Retinal pigment epithelial cell (primary cell): ENCODE measurements at places on chromosomes 6 and 20.

DNA sequence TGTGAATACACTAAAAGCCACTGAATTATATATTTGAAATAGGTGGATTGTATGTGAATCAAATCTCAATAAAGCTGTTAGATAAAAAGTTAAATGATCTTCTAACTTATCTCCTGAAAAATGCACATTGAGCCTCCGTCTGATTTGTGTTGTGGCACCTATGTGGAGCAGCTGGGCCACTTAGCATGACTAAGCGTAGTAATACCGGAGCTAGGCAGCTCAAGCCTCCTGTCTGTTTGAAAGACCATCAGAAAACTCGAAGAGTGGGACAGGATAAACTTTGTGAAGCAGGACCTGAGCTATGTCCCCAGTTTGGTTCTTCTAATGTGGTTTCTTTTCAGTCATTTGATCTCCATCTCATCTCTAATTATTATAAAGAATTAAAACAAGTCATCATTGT, 11.0 kb upstream of the NOL7 start:
- no peak for DNase-seq

DNA sequence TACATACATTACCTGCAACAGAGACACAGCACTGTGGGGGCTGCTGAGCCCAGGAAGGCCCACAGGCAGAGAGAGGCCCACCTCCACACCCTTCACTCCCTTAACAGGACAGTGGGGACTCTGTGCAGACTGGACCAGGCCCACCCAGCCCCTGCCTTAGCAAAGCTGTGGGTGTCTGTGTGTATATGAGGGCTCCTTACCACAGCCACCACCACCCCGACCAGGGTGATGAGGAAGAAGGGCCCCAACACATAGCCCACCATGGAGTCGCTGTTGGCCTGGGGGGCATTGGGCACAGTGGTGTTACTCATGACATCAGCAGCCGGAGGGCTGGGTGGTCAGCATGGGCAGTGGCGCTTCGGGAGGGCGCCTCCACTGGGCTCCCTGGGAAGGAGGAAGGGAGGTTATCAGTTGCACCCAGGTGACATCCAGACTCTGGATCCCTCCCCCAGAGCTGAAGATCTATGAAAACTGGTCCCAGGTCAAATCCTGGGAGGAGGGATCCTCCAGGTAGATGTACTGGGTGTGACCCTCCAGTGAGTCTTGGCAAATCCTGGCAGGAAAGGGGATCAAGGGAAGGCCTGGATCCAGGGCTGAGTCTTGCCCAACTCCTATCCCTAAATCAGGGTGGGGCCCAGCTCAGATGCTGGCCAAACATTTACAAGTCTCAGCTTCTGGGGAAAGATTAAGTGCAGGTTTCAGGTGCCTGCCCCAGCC, 1.2 kb downstream of the SMIM29 start:
- DNase-seq, result no peak

DNA sequence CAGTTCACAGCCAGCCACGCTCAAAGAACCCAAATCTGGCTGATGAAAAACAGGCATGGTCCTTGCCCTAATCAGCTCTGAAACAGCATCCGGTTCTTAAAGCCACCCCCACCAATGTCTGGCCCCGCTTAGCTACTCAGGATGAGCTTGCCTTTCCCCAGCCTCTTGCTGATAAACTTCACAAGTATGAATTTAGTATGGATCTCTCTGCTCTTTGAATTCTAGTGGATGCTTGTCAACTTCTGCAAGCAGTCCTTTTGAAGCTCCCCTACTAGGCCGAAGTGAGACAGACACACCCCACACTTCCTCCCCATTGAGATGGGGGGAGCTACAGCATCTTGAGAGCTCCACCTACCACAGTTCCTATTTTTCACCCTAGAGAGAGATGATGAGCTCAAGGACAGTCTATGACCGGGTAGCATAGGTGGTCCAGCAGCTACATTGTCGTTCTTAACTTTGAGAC, 36.7 kb downstream of the EBF4 start:
- DNase-seq, result no peak

- peak; percentile 38 for DNase-seq
Measured at GRCh38 chr6:105835373-105835772, 250.8 kb upstream of the PRDM1 start.

DNA sequence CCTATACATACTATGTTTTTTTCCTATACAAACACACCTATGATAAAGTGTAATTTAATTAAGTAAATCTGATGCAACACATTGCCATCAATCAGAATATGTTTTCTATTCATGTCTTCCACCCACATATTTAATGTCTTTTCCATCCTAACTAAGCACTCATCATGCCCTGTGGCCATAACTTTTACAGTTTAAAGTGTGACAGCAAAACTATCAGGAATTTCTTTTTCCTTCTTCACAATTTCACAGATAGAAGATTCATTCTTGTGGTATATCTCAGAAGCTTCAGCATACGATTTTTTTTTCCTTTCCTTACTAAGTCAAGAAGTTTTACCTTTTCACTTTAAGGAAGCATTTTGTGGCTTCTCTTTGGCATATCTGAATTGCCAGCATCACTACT, 7.0 kb upstream of the BEND6 start:
- no peak for DNase-seq

- DNase-seq, result peak; percentile 95
Measured at GRCh38 chr6:30759575-30760239, 15.4 kb upstream of the IER3 start.

DNA sequence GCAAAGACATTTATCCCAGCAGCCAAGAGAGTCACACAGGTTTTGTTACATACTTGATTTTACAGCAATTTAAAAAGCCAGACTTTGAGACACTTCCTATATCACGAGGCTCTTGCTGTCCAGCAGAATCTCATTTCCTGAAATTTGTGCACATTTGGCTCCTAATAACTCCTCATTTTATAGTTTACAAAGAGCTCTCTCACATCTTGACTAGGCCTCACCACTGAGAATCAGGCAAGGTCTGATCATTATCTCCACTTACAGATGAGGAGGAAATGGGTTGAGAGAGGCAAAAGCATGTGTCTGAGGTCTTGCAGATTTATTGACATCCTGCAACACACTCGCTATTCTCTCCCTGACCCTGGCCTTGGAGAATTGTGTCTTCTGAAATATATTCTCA, 426.8 kb downstream of the MAFB start:
- DNase-seq, result no peak

GRCh38 chr6:133966654-133967329, 13.8 kb downstream of the TBPL1 start:
- no peak for DNase-seq

DNA sequence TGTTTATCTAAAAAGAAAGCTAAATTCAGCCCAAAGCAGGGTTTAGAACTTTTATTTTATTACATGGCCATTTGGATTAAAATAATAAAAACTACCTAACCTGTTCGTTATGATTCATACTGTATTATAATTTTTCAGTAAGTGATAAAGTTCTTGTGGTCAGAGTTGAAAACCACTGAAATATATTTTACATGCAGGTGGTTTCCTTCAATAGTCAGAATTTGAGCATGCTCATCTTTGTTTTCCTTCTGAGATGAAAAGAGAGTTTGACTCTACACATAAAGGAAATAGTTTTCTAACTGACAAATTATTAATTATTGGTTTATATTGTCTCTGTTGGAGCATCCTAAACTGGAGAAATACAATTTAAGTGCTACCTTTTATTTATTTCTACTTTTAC, 114.0 kb upstream of the FKBP1C start:
- no peak for DNase-seq

DNA sequence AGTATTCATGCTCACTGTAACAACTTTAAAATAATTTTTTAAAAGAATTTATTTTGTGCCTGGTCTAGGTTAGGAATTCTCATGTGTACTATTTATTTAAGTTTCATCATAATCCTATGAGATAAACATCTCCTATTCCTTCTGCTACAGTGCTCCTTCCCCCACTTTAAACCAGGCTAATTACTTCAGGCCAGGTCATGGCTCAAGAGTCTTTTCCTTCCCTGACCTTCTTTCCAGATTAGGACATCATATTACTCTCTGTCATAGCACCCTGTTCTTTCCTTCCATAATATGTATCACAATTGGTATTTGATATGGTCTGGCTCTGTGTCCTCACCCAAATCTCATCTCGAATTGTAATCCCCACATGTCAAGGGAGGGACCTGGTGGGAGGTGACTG, 239.0 kb downstream of the BTBD9 start:
- DNase-seq, result no peak
